Adrenal gland (tissue), 19 donors: ENCODE measurements at places on chromosomes 5 and 9.

DNA sequence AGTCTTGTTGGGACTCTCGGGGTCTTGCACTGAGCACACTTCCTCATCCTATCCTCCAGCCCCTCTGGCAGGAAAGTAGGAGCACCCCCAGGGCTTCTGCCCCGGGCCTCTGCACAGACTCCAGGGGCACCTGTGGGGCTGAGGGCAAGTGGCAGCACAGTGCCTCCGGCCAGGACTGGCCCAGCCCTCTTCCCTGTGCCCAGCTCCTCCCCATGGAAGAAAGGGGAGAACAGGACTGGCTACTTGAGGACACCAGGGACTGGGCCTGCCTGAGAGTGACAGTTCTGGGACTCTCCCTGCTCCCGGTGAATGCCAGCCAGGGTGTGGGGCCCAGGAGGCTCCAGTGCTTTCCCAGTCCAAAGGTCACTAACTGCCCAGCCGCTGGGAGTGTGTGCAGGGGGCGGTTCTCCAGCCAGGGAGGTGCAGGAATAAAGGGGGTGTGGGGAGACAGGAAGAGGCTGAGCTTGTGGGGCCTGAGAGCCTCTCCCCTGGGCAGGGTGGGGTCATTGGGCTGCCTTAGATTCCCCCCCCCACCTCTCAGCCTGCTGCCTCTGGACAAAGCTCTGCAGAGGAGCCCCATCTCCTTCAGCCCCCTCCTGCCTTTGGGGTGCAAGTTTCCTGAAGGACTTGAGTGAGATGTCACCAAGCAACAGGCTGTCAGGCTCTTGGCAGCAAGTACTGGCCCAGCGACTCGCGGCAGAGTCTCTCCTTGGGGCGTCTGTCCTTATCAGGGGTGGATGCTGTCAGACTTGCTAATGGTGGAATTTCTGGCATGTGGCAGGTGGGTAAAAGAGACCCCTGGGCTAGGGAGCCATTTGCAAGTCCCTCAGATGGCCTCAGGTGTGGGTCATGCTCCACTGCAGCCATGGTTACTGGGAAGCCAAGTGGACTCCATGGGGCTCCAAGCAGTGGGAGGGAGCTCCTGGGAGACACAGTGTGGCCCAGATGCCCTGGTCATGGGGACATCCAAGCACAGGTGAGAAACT lies 19.1 kb upstream of the JADE2 start:
- DNase-seq: peak; percentile 95

DNA sequence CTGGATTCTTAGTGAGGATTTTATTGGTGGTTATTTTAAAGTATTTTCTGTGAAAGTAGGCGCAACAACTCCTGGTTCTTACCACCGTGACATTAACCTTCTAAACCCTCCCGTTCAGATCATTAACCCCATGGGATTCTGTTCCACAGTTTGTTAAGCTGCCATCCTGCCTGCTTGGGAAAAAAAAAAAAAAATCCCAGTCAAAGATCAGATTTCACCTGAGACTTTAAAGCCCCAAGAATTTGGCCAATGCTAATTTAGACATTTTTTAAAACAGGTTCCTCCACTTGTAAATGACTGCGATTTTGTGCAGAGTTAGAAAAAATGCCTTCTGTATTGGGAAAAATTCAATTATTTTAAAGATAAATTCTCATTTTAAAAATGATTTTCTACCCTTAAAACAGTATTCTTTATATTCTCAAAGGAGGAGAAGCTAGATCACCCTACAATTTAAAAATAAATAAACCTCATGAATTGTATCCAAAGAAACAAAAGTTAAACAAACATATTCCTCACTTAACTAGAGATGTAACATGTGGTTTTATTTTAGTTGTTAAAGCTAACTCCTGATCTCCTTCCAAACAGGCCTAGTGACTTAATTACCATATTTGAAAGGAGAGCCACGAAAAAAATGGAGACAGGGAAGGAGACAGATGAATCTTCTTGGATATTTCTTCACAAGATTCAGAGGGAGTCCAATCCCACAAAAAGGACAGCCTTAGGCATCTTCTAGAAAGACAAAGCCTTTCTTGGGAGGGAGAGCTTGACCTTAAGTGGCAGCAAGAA lies 93.1 kb upstream of the IFNK start:
- DNase-seq: no peak

GRCh38 chr9:83440641-83441040 lies 97.6 kb downstream of the FRMD3 start:
- DNase-seq: no peak

- no peak for DNase-seq
Observed at GRCh38 chr9:14192556-14192955, 121.4 kb downstream of the NFIB start.

- no peak for DNase-seq
Observed at GRCh38 chr5:163964671-163965070, 459.3 kb downstream of the MAT2B start.

- DNase-seq: no peak
Observed at GRCh38 chr5:52378237-52378636, 409.5 kb upstream of the ITGA1 start.
